Muscle of arm (tissue), 14 donors: ENCODE measurements at places on chromosomes 5 and 9.

DNA sequence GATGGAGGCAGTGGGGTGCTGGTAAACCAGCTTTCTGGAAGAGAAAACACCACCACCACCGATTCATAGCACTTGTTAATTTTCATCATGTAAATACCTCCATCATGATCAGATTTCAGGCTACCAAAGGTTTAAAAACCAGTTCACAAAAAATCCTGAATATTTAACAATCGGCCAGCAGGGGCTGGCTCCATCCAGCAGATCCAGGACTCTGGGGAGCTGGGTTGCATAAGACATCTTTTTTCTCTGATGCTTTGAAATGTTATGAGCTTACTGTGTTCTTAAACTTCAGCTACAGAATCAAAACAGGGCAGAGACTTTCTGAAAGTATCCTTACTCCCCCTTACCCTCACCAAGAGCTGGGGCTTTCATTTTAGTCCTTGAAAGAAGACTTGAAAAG, 14.6 kb upstream of the RNF183 start:
- DNase-seq = no peak

GRCh38 chr5:74167206-74167929, 473.2 kb downstream of the ENC1 start:
- DNase-seq = no peak

DNA sequence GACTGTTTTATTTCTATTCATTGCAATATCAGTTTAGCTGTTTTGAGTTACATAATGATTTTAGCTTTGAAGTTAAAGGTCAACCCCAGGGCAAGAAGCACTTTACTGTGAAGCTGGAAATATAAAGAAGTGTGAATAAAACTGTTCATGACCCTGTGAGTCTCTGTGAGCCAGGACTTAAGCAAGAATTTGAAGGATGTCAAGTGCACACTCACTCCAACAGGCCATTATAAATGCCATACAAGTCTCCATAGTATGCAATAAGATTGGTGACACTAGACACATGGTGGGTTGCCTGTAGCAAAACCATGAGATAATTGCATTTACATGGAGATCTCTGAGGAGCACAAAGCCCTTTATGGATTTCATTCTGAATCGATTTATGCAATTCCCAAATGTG, 318.7 kb upstream of the ITGA1 start:
- no peak for DNase-seq

- no peak for DNase-seq
Measured at GRCh38 chr9:88661759-88662158, 126.8 kb downstream of the NXNL2 start.

DNA sequence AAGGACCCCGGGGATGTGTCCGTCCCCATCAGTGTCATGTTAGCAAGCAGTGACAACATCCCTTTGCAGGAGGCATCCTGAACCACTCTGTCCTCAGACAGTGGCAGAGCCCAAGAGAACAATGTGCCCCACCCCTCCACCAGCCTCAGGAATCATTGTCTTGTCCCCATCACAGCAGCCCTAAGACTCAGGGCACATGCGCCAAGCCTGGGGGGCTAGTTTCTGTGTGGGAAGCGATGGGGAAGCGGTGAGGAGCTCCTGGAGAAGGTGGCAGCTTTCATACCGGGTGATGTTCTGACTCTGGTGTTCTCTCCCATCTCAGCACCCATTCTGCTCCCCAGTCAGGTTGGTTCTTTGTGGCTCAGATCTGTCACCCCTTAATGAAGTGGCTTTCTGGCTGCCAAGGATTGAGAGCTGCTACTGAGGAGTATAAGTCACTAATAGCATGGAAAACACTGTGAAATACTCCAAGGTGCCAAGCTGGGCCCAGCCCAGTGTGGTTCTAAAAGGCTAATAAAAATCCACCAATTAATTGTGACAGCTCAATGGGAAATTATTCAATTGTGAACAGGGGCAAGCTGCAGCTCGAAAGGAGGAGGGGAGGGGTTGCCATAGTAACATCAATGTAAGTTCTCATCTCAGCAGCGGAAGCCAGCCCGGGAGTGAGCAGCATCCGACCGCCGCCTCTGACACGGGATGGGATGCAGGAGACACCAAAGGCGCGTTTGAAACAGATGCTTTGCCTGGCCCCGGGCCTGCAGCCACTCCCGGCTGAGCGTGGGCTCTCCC, 4.7 kb downstream of the QRFP start:
- no peak for DNase-seq

DNA sequence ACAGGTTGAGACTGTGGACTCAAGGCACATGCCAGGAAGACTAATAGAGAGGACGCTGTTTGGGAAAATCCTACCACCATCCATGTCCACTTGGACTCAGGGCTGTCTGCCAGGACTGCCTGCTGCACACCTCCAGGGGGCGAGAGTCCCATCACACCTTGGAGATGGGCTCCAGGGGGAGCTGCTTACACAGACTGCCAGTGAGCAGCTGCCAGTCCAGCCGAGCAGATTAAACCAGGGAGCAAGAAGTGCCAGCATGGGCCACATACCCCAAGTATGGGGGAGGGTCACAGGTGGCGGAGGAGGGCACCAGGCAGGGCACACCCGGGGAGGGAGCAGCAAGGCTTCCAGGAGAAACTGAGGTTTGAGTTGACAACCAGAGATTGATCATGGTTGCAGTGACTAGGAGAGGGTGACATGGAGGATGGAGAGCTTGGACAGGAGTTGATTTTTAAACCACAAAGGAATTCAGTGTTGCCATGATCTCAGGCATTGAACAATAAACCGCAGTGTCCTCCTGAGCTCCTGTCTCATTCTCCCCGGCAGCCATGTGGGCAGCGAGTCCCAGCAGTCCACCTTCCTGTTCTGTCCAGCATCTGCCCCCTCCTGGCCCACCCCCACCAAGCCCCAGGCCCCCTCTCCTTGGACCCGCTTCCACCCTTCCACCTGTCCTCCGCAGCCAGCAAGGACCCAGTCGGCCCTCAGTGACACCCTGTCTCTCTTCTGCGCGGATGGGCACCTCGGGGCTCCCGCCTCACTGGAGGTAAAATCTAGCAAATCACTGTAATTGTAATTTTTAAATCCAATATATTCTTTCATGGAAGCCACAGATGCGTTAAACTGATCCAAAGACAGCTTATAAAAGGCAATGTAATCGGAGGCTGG, 3.1 kb upstream of the VAV2 start:
- no peak for DNase-seq

GRCh38 chr5:1078206-1078605, 33.7 kb downstream of the SLC12A7 start:
- DNase-seq = no peak

GRCh38 chr5:88702332-88702731, 180.7 kb downstream of the MEF2C start:
- DNase-seq = no peak

GRCh38 chr9:127163409-127163808, 41.0 kb upstream of the ANGPTL2 start:
- no peak for DNase-seq

DNA sequence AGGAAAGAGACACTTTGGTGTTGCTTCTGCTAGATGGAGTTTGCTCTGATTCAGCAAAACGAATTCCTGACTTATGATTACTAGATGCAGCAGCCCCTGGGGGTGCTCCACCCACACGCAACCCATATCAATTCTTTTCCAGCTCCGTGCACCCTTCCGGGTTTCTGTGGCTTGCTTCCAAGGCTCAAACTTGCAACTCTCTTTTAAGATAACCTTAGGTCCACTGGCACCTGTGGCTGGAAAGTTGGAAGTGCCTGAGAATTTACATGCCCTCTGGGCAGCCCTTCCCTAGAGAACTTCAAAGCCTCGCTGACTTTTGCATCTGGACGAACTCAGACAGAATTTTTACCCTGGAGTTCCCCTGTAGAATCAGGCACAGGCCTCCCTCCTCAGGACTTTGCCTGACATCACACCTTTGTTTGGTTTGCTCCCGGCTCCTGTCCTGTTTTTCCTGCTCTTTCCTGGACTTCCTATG, 224.9 kb downstream of the SNX18 start:
- DNase-seq = no peak

DNA sequence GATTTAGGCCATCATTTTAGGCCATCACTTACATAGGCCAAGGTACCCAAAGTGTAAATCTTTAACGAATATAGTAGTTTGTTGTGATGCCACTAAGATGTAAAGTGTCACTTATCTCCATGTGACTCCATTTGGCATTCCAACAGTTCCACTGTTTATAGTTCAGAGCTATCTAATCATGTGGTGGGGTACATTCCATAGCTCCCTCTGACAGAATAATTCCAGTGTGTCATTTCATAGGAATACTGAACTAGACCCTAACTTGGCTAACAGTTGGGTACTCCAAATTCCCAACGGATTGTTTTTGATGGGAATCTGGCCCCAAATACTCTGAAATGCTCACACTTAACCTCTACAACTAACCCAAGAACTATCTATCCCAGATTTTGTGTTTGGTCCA, 76.7 kb upstream of the FST start:
- no peak for DNase-seq

GRCh38 chr9:113507256-113507655, 43.7 kb downstream of the RGS3 start:
- DNase-seq = no peak

DNA sequence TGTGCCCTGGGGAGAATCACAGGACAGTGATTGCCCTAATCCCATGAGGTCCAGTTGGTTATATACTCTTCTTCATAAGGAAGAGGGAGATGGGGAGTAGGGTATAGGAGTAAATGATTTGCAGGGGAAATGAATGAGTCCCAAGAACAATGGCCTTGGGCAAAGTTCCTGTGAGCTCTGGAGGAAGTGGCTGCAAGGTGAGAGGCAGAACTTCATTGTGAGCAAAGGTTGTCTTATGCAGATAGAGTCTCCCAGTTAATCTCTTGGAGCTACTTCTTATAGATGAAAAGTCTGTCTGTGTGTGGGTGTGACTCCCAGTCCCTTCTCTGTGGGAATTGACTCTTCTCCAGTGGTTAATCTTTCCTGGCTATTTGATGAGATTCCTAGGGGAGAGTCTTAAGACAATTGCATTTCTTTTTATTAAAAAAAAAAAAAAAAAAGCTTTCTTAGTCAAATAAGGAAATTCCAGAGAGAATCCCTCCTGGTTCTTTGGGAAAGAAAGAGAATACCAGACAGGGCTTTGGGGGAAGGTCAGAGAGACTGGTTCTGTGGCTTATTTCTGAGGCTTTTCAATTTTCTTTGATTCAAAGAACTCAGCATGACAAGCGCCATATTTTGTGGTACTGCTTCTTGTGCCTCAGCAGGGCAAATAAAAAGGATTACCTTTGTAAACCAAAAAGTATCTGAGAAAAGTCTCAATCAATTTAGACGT, 33.6 kb upstream of the MEGF10 start:
- DNase-seq = no peak

DNA sequence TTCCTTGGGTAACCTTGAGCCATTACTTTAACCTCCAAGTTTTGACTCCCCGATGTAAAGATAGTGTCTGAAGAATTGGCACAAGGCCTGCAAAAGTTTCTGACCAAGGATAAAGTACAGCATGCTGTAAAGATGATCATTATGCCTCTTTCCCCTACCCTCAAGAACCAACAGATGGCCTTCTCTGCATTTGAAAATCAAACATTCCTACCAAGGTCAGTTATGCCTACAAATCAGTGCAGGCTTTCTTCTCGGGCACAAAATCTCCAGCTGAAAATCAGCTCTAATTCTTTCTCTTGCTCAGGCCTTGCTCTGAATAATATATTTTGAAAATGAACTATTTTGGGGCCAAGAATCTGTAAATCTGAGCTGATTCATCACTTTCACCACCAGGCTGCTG, 59.7 kb downstream of the PPP2R2B start:
- DNase-seq = no peak

GRCh38 chr5:5708367-5708919, 286.0 kb downstream of the ICE1 start:
- no peak for DNase-seq

GRCh38 chr9:134224127-134224526, 59.8 kb upstream of the RNU6ATAC start:
- DNase-seq = no peak

- no peak for DNase-seq
Measured at GRCh38 chr5:60131504-60131903, 238.0 kb upstream of the PDE4D start.

GRCh38 chr9:99005651-99006050, 61.9 kb downstream of the COL15A1 start:
- no peak for DNase-seq

GRCh38 chr5:172509405-172509781, 55.1 kb upstream of the SH3PXD2B start:
- no peak for DNase-seq

DNA sequence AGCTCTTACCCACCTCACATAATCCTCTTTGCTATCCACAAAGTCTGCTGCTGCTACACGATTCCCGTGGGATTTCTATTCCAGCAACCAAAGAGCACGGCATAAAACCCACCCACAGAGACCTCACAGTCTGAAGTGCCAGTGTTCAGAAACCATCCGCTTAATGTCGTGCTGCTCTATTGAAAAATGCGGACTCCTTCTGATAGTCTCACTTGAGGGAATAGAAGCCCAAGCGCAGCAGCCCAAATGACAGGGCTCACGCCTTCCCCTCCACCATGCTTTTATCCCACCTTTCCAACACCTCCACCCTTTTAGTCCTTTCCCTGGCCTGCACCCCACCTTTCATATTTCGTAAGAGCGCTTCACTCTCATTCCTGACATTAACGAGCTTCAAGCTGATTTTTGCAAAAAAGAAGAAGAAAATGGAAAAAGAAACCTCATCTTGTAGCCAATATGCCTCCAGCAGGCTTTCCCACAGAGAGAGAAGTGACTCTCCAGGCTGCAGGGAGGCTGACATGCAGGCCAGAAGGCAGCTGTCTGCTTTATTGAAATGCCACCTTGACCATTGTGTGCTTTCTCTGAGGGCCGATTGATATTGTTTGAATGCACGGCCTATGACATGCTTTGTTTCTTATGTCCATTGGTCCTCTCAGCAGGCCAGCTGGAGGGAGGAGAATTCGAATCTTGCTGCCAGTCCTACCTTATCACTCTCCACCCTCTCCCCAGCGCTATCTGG, 70.6 kb upstream of the PCSK1 start:
- no peak for DNase-seq

DNA sequence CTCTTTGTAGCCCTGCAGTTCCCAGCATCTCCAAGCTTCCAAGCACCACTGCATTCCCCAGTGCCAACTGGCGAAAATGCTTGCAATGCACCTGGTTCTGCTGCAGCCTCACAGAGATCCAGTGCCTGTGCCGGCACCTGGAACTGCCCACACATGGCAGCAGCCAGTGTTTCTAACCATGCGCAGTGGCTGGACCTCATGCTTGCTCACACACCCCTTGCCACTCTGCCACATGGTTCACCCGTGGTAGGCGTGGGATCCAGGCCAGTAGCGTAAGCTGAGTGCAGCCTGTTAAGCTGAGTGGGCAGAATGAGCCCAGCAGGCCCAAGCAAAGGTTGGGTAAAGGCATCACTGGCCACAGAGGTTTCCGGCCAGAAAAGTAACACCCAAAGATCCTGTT, 214.1 kb upstream of the VLDLR start:
- no peak for DNase-seq

DNA sequence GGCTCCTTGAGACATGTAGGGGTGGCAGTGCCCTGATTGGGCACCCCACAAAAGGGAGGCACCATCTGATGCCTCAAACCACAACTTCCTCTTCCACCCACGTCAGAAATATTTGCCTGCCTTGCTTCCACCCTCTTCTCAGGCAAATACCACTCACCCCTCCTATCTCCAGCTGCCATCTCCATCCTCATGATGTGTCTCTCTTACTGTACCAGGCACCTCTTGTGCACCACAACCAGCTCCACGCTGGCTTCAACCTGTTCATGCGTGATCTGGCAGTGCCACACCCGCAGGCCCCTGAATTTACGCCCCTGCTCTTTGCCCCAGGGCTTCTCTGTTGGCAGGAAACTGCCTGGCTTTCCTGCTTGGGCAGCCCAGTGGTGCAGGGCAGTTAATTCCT, 87.8 kb upstream of the HSPA9 start:
- DNase-seq = no peak
